NCI-H69 (cell line): ENCODE measurements at places on chromosomes 1 and 21.

DNA sequence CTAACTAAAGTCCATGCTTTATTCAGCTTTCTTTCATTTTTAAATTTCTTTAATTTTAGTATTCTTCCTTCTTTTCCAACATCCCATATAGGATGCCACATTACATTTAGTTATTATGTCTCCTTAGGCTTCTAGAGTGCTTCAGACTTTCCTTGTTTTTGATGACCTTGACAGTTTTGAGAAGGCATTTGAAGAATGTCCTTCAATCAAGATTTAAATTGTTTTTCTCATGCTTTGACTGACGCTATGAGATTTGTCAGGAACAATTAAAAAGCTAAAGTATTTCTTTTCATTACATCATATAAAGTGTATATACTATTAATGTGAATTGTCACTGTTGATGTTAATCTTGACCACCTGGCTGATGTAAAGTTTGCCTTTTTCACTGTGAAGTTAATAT, 173.7 kb upstream of the LYPLAL1 start:
- no peak for DNase-seq

- peak; percentile 44 for DNase-seq
These were observed 844 bp upstream of the PLD5 start for GRCh38 chr1:242525360-242525722.

DNA sequence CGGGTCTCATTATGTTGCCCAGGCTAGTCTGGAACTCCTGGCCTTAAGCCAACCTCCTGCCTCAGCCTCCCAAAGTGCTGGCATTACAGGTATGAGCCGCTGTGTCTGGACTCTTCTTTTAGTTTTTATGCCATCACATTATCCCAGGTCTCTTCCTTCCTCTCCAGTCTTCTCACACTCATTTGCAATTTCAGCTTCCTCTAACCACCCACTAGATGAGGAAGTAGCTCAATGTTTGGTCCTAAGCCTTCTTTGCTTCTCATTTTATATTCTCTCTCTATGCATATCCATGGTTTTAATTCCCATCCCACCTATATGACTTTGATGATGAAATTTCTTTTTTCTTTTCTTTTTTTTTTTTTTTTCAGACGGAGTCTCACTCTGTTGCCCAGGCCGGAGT, 3.1 kb upstream of the ZBTB8A start:
- no peak for DNase-seq

- no peak for DNase-seq
These were observed 6.1 kb downstream of the SNAP47 start for GRCh38 chr1:227741166-227741870.

GRCh38 chr1:225746361-225747179, 31.1 kb upstream of the SRP9 start:
- DNase-seq = peak; percentile 98

- DNase-seq = no peak
These were observed 128.4 kb downstream of the CYYR1 start for GRCh38 chr21:26444646-26445045.

DNA sequence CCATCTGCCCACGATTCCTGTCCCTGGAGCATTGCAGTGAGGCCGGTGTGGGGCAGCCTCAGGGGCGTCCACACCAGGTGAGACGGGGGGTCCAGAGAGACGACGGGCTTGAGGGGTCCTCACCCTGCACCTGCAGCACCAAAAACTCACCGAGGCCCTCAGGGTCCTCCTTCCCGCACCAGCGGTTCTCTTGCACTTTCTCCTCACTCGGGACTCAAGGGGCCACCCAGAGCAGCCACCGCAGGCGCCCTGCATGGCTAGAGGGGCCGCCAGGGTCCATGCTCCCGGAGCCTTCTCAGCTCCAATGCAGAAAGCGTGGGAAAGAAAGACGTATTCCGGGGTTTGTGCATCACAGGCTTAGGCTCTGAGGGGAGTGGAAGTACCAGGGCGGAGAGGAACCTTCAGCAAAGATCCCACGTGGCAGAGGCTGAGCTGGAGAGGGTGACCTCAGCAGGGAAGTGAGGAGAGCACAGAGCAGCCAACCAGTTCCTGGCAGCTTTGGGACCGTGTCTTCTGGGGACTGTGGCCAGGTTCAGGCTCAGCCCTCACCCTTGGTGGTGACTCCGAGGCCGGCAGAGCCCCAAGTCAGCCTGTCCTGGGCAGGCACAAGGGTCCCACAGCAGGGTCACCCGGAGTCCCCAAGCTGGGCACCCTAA, 19.5 kb upstream of the COL6A2 start:
- no peak for DNase-seq

- DNase-seq = no peak
These were observed 21.5 kb upstream of the SLC2A1 start for GRCh38 chr1:42979896-42980800.

GRCh38 chr1:191582169-191582568, 576.1 kb upstream of the RGS18 start:
- no peak for DNase-seq

DNA sequence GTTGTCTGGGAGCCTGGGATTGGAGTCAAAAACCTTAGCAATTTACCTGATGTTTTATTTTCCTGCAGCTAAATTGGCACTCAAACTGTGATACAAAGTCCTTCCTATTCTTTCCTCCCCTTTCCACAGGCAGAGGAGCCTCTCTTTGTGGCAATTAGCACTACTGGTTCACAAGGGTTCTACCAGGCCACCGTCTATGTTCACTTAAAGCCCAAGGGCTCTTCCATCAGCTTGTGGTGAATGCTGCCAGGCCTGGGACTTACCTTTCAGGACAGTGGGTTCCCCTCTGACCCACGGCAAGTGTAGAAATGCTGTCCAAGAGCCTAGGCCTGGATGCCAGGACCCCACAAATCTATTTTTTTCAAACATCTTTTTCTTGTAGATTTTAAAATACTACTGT, 251.9 kb upstream of the B3GALT2 start:
- DNase-seq = no peak

DNA sequence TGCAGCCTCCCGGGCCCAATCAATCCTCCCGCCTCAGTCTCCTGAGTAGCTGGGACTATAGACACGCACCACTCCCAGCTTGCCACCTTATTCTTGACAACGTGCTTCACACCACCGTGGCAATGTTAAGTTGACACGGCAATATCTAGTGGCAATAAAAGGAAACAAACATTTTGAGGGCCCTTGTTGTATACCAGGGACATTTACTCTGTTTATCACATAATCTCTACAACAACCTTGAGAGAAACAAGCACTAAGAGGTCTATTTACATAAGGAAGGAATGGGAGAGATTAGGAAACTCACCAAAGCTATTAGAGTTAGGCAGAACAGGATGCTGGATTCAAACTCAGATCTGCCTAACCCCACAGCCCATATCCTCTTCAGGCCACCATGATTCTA, 3.1 kb downstream of the KLHDC8A start:
- DNase-seq = no peak

- DNase-seq = no peak
These were observed 13.0 kb upstream of the PDIK1L start for GRCh38 chr1:26098602-26099001.

- no peak for DNase-seq
These were observed 16.0 kb downstream of the PSRC1 start for GRCh38 chr1:109266965-109267364.

DNA sequence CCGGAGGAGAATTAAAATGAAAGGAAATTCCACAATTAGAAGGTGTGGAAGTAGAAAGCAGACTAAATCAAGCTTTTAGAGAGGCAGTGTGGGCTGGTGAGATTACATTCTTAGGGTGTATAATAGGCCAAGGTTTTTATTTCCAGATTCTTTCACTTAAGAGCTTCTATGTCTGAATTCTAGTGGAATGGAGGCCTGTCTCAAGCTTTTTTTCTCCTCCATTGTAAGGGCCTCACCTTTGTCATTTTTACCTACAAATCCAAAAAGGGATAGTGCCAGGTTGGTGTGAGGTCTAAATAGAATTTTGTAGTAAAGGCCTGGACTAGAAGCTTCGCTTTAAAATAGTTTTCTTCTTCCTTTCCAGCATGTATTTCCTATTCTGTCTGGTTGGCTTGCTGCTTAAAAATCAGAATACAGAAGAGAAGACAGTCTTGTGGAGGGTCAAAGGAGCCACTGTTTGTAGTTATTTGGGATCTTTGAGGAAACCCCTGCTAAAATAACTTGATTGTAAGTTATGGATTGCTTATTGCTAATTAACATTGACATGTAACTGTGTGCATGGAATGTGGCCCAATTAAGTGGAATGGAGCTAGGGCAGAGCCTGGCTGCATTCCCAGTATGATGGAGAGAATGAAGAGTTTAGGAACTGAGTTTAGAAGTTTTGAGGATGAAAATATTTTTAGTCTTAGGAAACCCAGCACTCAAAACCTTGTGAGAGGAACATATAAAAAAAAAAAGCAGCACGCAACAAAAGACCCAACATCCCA, 162.5 kb upstream of the B3GALT2 start:
- no peak for DNase-seq

DNA sequence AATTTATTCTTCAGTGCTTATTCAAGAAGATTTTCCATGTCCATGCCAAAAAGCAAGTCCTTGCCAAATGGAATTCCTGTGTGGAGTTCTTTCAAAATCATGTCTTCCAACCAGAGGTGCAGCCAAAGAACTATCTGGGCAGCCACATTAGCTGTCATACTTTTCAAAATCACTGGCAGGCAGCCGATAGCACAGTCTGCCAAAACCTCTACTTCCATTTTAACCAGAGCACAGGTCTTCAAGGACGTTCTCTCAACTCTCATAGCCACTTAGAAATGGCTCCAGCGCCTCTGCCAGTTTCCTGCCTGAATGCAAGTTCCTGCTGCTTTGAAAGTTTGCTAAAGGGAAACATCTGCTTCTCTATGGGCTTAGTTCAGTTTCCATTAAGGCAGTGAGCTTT, 975.7 kb upstream of the ADGRL4 start:
- no peak for DNase-seq

DNA sequence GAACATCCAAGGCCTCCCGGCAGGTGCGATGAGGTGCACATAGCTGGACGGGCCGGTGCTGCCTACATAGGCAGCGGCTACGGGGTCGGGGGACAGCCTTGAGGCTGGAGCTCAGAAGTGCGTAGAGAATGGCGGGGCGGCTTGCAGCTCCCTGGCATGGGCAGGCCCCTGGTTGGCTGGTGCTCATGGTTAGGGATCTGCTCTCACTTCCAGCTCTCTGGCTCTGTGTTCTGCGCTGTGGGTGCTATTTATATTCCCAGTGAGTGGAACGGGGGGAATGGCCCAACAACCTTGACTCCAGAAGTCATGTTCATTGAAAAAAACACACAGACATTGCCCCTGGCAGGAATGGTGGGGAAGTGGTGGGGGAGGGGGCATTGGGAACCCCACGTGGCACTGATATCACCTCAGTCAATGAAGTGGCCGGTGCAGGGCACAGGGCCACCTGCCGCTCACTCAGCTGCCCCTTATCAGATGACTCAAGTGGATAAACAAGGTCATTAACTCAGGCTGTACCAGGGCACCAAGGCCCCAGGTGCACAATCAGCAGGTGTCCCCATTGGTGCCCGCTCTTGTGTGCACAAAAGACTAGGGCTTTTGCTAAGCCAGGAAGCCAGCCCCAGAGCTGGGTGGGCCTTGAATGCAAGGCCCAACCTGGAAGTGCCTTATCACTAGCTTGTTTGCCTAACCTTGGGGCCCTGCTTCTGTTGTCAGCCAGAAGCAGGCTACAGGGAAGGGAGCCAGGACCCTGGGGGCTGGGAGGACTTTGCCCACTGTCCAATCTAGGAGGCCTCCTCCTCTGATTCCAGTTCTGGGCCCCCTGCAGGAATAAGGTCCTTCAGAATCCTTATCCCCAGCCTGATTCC, at the start of gene NR0B2:
NR0B2 (minus strand) TSS at position 222 of the 866 bp plus-strand sequence; CDS start at position 187, 35 bp downstream.
- DNase-seq = peak; percentile 92
